ENCODE measurements at places on chromosomes 7 and 10.

GRCh38 chr10:122492006-122492405 lies 30.7 kb downstream of the HTRA1 start:
- no peak for DNase-seq

DNA sequence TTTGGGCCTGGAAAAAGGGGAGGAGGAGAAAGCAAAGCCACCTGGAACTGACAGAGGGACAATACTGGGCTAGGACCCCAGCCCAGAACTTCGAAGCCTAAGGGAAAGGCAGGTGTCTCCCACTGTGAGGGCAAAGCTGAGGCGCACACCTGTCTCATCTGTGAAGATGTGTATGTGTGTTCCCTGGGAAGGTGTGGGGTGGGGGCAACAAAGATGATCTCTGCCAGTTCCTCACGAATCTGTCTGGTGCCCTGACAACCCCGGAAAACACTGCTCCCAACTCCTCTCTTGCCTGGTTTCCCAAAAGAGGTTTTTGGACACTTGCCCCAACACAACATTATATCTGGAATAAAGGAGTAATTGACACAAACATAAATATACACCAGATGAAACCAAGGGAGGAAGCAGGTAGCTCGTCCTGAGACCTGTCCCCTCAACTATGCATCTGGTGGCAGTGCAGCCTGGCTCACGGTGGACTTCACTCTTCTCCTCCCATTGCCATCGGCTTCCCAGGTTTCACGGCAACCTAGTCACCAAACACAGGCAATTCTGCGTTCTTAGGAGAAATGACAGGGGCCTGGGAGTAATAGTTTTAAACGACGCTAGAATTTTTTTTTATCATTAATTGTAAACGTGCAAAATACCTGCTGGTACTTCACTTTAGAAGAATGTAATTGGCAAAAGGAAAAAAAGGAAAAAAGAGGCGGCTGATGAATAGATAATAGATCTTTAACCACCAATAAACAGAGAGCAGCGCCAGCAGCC lies 1.7 kb upstream of the EMX2 start:
- DNase-seq = no peak

DNA sequence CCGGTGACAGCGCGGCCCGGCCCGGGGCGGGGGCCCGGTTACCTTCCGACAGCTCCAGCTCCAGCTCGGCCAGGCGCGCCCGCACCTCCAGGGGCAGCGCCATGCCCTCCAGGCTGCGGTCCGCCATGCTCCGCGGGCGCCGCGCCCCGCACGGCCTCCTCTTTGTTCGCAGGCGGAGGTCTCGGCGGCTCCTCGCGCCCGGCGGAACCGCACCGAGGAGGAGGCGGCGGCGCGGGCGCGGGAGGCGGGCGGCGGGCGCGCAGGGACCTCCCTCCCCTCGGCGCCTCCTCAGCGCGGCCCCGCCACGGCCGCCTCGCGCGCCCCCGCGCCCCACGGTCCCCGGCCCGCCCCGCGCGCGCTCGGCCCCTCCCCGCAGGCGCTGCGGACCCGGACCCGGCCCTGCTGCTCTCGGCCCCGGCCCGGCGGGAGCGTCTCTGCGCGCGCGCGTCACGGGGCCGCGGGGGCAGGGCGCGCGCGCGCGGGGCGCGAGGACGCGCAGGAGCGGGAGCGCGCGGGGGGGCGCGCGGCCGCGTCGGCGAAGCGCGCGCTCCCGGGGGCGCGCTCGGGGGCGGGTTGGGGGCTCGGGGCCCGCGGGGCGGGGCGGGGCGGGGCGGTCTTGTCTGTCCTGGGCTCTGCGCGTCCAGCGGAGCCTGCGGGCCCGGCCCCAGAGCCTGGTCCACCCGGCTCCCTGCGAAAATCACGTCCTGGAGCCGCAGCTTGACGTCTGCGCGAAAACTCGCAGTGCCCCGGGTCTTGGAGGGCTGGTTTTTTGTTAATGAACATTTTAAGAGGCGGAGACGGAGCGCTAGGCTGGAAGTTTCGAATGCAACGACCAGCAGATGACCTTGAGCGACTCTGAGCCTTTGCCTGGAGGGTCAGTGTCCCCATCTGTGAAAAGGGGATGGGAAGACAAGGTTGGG lies at the start of gene DIP2C:
TSS of gene DIP2C (minus strand) at position 217 of the 920 bp plus-strand sequence. CDS start at position 127, 90 bp downstream.
- no peak for DNase-seq

- no peak for DNase-seq
These were observed 35.4 kb upstream of the TAX1BP1 start for GRCh38 chr7:27704422-27705199.

DNA sequence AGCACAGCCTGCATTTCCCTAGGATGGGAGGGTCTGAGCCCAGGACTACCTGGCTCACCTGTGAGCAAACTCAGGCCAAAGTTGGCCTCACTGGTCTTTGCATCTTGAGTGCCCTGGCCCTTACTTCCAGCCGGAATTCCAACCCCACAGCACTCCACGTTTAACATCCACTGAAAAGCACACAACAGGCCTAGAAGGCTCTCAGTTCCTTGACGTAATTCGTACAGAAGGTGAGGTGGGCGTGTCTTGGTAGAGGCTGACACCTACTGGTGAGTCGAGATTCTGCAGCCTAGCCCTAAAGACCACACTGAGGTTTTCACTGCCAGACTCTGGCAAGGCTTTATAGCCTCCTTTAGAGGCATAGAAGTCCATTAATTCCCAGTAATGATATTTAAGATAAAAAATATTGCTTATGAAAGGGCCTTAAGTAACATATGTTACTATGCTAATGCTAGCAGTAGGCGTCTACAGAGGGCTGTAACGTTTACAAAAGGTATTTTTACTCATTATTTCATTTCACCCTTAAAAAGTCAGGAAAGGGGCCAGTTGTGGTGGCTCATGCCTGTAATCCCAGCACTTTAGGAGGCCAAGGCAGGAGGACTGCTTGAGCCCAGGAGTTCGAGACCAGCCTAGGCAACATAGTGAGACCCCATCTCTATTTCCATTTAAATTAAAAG lies 95.8 kb downstream of the HIP1 start:
- peak; percentile 40 for DNase-seq

DNA sequence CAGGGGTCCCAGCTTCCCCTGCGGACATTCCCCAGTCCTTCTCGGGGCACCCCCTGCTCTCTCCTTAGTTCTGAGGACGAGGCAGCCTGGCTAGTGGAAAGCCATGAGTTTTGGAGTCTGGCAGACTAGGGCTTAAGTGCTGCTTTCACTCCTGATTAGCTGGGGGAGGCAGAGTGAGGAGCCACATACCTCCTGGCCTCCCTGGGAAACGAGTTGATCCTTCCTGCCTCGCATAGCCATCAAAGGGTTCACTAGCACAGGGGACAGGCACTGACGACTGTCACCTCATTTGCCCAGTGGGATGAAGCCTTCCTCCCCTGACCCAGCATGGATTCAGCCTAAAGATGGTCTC lies 402.5 kb downstream of the RPS24 start:
- no peak for DNase-seq

DNA sequence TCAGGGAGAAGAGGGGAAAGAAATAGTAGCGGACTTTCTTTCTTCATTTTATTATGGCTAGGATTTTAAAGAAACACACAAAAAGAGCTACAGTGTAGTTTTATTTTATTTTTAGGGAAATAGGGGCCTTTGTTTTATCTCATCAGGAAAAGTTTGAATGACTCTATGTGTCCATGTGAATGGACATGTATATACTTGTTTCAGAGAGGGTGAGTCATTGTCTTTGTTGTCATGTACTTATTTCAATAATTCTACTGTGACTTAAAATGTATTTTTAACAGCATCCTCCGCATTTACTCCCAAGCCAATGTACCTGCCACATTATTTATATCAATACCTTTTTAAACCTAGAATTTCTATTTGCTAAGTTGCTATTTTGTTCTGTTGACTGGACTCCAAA lies 569.5 kb downstream of the SORCS3 start:
- DNase-seq = no peak

- no peak for DNase-seq
These were observed 5.9 kb downstream of the VENTX start for GRCh38 chr10:133243593-133243992.

DNA sequence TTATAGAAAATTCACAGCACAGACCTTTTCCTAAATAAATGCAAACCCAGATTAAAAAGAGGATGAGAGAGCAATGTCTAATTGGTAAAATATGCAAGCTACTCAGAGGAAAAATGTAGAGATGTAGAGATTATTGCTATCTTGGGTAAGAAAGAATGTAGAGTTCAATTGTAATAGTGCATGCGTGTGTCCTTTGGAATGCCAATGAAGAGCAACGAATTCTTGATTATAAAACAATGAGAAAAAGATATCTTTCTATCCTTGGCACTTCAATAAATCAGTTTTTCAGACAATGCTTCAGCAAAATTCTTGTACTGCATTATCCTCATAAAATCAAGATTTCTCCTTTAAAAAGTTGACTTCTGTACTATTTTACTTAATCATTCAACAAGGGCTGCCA lies 50.9 kb downstream of the SEMA3D start:
- DNase-seq = no peak

DNA sequence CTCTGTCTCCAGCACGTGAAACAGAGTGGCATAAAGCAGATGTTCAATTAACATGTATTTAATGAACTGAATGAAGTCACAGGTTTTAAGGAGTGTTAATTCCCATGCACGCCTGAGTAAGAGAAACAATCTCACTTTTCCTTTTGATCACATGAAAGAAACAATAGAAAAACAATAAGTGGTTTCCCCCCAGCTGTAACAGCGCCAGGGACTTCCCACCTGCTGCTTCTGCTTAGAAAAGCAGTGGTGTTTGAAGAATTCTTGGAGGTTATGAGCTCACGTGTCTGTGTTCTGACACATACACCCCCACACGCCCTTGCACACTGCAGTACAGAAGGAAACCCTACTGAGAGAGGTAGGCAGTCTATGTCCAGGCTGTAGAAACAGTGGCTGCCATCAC lies 51.3 kb upstream of the FRMD4A start:
- no peak for DNase-seq

DNA sequence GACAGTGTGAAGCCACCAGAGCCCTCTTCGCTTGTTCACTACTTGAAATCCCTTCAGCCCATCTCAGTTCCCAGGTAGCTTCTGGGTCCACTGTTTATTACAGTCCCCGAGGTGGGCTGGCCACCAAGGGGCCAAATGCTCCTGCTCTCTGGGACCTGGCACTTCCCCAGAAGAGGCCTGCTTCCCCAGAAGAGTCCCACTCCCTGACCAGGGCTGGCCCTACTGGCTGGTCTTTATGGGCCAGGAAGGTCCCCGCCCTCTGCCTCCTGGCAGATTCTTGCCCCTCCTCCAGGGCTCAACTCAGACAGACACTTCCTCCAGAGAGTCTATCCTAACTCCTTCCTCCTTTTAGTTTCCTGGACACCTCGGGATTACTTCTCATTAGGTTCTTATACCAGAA lies 70.7 kb upstream of the LRRC18 start:
- DNase-seq = no peak

GRCh38 chr7:131724776-131725345 lies 168.4 kb upstream of the PODXL start:
- no peak for DNase-seq

DNA sequence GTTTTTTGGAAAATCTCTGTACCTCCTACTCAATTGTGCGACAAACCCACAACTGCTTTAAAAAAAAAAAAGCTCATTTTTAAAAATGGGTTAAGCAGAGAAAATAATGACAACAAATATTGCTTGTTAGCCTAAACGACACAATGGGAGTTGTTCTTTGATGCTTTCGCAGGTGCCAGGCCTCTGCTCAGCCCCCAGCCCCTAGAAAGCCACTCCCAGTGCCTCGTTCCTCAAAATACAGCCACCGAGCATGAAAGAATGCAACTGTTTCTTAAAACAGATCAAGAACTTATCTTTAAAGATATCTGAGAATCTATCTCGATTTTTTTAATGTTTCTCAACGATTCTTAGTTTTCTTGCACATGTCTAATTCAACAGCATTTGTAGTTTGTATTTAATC lies 85.2 kb upstream of the PFKP start:
- no peak for DNase-seq

GRCh38 chr7:135209225-135209834 lies 2.0 kb downstream of the WDR91 start:
- no peak for DNase-seq

- DNase-seq = no peak
These were observed 4.8 kb downstream of the NHLRC2 start for GRCh38 chr10:113859261-113859660.

DNA sequence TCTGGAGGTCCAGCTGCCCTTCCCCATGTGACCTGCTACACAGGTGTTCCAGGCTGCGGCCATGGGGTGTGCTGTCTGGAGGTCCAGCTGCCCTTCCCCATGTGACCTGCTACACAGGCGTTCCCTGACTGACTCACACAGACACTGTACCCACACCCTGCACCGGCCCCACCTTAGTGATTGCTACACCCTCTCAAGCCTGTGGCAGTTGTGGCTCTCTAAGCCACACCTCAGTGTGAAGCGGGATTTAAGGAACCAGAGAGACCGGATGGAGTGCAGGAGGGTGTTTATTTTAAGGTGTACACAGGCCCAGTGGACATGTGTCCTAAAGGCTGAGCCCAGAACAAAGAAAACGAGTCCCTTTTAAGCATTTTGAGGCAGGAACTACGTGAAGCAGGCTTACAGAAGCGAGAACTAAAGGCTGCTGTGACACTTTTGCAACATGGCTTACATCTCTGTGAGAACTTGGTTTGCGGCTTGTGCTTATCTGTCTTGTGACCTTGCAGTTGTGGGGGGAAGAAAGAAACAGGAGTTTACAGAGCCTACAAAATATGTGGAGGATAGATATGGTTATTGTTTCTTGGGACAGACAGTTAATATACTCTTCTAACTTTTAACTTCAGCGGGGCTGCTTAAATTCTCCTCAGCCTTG lies 326.4 kb downstream of the PAXIP1 start:
- DNase-seq = no peak

GRCh38 chr10:72126872-72127232 lies 38.5 kb upstream of the SPOCK2 start:
- DNase-seq = no peak

DNA sequence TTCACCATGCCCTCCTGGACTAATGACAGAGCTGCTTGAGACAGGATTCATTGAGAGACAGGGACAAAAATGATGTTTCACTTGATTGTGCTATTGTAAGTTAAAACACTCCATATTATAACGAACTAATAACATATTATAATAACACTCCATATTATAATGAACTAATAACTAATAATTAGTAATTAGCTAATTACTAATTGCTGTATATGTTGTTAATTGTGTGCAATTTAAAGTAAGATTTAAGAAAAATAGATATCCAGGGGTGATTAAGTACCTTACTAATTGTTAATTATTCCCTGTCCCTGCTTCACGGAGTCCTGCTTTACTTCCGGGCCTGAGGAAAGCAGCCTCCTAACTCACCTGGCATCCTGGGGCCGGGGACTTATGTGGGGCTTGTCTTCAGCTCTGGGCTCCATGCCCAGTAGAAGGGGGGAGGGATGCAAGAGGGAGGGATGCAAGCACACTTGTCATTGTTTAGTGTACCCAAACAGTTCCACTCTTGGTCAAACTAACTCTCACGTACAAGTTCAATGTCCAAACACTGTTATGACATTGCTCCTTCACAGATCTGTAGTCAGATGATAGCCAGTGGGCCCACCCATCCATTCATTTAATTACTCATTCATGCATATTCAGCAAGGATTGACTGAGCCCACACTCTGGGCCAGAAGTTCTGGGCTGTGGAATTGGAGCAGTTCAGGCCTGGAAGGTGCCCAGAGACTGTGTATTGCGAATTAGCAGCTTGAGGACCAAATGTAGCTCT lies 53.8 kb downstream of the COL13A1 start:
- DNase-seq = no peak

- DNase-seq = no peak
These were observed 40.9 kb upstream of the MET start for GRCh38 chr7:116630932-116631671.

Measured in stimulated activated CD8-positive, alpha-beta memory T cell treated with anti-CD3 and anti-CD28 coated beads, Interleukin-15, amount 100 ng/mL, for 1 hour (primary cell).